ENCODE measurements at places on chromosomes 6 and 20.

DNA sequence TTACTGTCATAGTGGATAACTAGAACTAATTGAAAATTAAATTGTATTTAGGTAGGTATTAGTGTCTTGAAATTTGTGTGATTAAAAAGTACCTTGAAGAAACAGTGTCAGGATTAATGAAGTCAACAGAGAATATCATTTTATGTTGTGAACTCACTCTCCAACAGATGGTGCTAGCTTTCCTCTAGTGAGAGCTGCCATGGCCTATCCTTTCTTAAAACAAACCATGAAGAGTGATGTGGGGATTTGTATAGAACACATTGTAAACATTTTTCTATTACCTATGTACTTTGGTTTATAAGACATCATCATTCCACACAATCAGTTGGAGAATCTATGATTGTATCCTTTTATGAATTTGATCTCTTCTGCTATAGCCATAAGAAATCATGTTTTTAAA, 4.8 kb upstream of the SRSF12 start:
- peak; percentile 48 for DNase-seq

- DNase-seq, result no peak
These were observed 58.9 kb downstream of the IPCEF1 start for GRCh38 chr6:154297721-154298120.

- DNase-seq, result no peak
These were observed 6.3 kb downstream of the IPCEF1 start for GRCh38 chr6:154350293-154350692.

DNA sequence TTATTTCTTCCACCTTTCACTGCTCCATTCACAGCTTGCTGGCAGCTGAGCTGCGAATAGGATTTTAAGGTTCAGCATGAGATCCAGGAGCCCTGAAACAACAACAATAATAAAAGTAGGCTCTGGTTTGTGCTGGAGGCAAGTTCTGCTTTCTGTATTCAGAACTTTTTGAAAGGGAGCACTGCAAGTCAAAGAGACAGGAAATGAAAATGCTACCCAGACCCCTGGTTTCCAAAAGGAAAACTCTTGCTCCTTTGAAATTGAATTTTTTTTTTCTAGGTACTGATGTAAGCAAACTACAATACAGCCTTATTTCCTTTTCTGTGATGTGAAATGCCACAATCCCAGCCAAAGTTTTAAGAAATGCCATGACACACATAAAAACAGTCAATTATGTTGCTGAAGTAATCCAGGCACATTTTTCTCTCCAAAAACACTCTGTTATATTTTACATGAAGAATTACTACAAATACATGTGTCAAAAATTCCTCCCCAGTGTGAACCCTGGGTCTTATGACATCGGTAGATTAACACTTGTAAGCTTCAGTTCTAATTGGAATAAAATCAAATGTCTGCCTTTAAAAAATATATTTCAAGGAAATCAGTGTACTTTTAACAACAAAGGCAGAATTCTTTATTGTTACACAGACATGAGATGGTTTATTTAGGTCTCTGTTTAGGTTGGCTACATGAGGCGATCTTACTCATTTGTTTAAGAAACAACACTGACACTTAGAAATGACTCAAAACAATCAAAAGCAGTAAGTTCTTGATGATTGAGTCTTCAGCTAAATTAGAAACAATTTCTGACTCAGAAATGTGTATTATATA, 656.7 kb downstream of the EPHA7 start:
- no peak for DNase-seq

DNA sequence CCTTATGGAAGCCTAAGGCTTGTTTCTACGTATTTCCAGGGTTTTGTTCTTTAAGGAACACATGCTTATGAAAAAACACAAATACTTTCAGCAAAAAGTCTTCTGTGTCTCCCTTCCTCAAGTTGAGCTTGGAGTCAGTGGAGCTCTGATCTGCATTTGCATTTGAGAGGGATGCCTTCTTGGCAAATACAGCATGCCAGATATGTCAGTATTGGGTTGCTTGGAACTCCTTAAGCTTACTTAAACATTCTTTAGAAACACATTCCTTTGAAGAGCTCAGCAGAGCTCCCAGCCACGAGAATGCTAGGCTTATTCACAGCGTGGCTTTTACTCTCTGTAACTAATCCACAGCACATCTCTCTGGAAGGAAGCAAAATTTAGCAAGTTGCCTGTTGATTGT, 68.3 kb downstream of the ANKRD6 start:
- no peak for DNase-seq

DNA sequence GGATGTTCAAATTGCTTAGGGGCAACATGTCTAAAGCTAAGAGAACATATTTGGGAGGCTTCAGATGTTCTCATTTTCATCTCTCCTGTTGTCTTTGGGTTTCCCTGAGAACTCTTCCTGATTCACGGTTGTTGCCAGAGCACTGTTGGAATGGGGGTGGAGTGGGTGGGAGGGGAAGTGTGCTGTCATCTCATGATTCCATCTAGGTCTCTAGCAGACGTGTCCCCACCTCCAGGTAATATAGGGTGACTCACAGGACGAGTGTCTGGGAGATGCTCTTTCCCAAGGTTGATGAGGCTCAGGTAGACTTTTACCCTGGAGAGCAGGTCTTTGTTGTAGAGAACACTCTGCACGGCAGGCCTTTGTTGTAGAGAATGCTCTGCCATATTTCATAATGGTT, 636.9 kb downstream of the QKI start:
- no peak for DNase-seq

DNA sequence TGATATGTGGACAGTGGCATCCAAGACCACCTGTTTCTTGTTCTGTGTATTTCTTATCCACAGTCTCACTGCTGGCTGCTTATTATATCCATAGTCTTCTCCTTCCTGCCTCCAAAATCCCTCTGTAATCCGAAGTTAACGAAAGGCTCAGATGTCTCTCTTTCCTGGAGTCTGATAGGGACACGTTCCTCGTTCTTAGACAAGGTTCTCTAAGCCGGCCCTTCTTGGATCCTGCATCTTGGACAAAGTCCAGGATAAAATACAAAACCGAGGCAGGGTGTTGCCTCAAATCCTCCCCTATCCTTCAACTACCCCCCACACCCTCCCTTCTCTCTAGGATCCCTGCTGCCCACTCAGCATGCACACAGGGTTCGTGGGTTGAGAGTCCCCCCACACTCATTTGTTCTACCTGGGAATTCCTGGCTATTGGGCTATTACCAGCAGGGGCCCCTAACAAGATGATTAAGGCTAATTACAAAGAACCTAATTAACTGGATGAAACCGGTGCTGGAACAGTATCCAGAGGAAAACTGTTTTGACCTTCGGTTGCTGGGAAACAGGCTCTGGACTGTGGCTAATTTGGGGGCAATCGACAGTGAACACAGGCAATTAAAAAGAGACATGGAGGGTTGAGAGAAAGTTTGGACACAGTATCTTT, 32.7 kb upstream of the MRPS10 start:
- DNase-seq, result no peak

DNA sequence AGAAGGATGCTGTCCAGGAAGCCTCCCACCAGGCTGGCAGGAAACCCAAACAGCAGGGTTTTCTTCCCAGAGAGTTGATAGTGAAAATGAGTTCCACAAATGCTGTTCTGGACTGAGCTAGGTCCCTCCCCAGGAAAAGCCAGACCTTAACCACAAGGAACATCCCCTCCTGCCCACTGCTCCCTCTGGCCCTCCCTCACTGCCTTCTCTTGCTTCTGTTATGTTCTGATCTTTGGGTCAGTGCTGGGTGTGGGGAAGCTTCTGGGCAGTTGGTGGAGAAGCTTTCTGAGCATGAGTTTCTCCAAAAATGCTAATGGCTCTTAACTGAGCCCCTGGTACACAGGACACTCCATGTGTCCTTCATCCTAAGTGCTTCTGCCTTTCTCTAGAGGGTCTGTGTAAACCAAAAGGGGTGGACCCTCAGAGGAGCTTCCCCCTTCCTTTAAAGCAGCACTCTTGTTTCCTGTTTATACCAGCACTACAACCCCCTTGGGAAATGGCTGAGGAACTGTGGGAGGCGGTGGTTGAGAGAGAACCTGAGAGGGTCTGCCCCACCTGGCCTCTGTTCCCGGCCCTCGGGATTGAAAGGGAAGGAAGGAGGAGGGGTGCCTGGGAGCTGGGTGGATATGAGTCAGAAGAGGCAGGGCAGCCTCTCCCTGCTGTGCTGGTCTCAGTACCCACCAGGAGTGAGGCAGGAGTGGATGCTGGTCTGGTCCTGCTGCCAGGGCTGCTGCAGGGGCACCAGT, 42.0 kb downstream of the CDS2 start:
- peak; percentile 13 for DNase-seq
